Endothelial cell of coronary artery (primary cell): ENCODE measurements at places on chromosomes 2 and 18. TPM values are rescaled to one million over a fixed set of nuclear protein-coding genes. Genes with fewer than 3 reads are reported as not detected.

Gene MAPRE2
- 35.4 and 42.1 TPM in 2 replicates for total RNA-seq

Gene FBXO36
- total RNA-seq: 0.75 and 1.4 TPM in 2 replicates

Gene SEMA4C
- total RNA-seq: 17.2 and 18.2 TPM in 2 replicates

Gene TRIM43
- not detected in 2 replicates for total RNA-seq

Gene ZC3H8
- 3.9 and 8.6 TPM in 2 replicates for total RNA-seq

Gene HMSD
- 0.09 TPM in 1 of 2 replicates, not detected in the other for total RNA-seq

Gene IL1A
- total RNA-seq: 0.75 and 1.8 TPM in 2 replicates

Gene SERPINB10
- 0.09 TPM in 1 of 2 replicates, not detected in the other for total RNA-seq

Gene RAB17
- 0.94 and 1.6 TPM in 2 replicates for total RNA-seq

Gene GAREM2
- total RNA-seq: 0.63 and 1.0 TPM in 2 replicates

Gene STAT4
- 0.09 TPM in 1 of 2 replicates, not detected in the other for total RNA-seq

Gene BOLL
- not detected in 2 replicates for total RNA-seq

Gene PRSS56
- total RNA-seq: not detected in 2 replicates

Gene CCDC68
- 2.3 and 5.9 TPM in 2 replicates for total RNA-seq

Gene ANKRD30B
- not detected in 2 replicates for total RNA-seq

Gene TEX44
- not detected in 2 replicates for total RNA-seq
